PC-3 (cell line): ENCODE measurements at places on chromosomes 1 and 21.
A peak's percentile ranks its signal among the peaks of the same experiment; 100 is the strongest.

DNA sequence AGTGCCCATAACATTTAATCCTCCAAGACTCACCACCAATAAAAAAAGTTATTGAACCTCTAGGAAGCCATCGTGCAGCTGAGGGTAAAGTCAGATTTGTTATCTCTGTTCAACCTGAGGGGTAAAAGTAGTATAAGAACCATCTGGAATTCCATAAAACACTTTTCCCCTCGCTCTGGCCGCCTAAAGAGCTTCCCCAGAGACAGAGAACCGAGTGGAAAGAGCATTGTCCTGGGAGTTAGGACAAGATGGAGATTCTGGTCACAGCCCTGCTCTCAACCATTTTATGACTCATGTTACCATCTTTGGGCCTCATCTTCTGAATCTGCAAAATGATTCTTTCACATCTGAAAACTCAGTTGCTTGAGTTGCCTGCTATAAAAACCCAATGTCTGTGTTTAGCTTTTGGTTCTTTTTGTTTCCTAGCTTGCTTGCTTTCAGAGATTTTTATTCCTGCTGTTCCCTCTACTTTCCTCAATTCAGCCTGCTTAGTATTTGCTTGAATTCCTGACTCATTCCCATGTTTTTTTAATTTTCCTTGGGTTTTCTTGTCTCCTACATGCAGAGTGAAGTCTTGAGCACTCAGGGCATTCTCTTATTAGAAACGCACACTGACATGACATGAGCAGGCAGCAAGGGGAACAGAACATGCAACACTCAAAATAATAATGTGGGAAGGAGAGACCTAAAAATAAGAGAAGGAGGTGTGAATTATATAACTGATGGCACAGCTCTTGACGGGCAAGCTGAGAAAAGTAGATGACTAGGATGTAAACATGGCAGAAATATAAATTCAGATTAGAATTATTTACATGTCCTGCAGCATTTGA is 1.7 kb downstream of the EPHX4 start:
- no peaks in the 10 kb centered on the region for H3K36me3 ChIP-seq
- H3K4me3 ChIP-seq: peak overlapping the region; percentile 99; the same call in 1 of the 2 replicates
- no peak for DNase-seq
- peaks cover 23% of the 10 kb centered on the region for H3K4me1 ChIP-seq
- no peaks in the 10 kb centered on the region for H3K27me3 ChIP-seq

GRCh38 chr1:33454646-33455282 is 17.7 kb upstream of the ZSCAN20 start:
- H3K27ac ChIP-seq: no peak overlapping the region
- H3K36me3 ChIP-seq: no peaks in the 10 kb centered on the region
- H3K4me3 ChIP-seq: no peak overlapping the region
- peaks cover 25% of the 10 kb centered on the region for H3K4me1 ChIP-seq

DNA sequence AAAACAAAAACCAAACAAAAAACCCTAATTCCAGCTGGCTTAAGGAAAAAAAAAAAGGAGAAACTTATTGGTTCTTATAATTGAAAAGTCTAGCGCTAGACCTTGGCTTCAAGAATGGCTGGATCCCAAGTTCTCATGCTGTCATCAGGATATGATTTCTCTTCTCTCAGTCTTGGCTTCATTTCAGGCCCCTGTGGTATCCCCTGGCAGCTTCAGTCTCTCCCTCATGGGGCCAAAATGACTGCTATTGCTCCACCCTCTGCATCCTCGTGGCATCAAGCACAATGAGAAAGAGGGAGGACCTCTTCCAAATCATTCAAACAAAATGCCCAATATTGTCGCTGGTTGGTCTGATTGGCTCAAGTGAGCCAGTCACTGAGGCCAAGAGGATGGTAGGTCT is 80.7 kb downstream of the GIPC2 start:
- no peaks in the 10 kb centered on the region for H3K27me3 ChIP-seq
- no peak overlapping the region for H3K4me3 ChIP-seq
- H3K27ac ChIP-seq: no peak overlapping the region
- no peak for DNase-seq
- H3K4me1 ChIP-seq: peaks cover 6% of the 10 kb centered on the region
- no peaks in the 10 kb centered on the region for H3K36me3 ChIP-seq

DNA sequence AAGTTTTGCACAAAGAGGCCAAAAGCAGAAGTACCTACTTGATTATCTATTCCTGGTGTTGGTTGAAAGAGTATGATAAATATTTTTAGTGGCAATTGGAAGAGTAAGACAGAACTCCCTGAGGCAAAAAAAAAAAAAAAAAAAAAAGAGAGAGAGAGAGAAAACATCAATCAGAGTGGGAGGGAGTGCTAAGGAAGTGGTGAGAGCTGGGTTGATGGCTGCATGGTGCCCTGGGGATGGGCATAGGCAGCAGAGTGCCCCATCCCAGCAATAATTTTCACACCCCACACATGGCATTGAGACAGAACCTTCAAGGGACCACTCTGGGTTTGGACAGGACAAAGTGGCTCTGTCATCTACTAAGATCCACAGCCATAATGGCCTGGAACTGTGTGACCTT is 59.4 kb upstream of the FAM20B start:
- H3K27me3 ChIP-seq: no peaks in the 10 kb centered on the region
- H3K36me3 ChIP-seq: no peaks in the 10 kb centered on the region
- no peak overlapping the region for H3K4me3 ChIP-seq
- no peaks in the 10 kb centered on the region for H3K4me1 ChIP-seq

DNA sequence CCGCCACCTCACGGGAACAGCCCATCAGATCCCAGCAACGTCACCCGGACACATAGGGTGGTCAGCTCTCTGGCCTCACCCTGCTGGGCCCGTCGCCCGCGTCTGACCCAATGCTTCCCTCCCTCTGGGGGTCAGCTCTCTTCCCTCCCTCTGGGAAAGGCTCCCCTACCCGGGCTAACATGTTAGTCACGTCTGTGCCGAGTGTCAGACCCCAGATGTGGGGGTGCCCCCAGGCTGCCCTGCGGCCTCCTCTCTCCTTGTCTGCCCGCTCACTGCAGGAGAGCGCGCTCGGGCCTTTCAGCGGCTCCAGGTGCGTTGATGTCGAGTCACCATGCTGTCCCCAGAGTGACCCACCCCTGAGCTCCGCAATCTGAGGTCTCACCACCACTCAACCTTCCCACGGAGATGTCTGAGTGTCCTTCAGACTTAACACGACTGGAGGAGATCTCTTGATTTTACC is 34.3 kb downstream of the SLC37A1 start:
- DNase-seq: no peak
- H3K27me3 ChIP-seq: no peaks in the 10 kb centered on the region
- H3K4me1 ChIP-seq: no peaks in the 10 kb centered on the region
- peaks cover 19% of the 10 kb centered on the region; the same call in 1 of the 2 replicates for H3K36me3 ChIP-seq
- no peak overlapping the region for H3K4me3 ChIP-seq

DNA sequence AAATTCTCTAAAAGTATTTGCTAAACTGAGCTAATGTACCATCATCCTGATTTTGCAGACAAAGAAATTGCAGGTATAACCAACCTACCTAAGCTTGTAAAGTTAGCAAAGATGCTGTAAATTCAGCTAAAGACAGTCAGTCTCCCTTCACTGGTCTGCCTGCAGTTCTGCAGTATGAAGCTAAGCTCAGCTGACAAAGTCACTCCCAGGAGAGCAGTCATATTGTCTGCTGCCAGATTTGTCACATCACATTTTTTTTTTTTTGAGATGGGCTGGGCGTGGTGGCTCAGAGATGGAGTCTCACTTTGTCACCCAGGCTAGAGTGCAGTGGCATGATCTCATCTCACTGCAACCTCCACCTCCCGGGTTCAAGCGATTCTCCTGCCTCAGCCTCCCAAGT is 8.9 kb upstream of the CMPK1 start:
- H3K27ac ChIP-seq: no peak overlapping the region
- H3K4me3 ChIP-seq: no peak overlapping the region
- no peak for DNase-seq
- no peaks in the 10 kb centered on the region for H3K27me3 ChIP-seq
- no peaks in the 10 kb centered on the region for H3K36me3 ChIP-seq

DNA sequence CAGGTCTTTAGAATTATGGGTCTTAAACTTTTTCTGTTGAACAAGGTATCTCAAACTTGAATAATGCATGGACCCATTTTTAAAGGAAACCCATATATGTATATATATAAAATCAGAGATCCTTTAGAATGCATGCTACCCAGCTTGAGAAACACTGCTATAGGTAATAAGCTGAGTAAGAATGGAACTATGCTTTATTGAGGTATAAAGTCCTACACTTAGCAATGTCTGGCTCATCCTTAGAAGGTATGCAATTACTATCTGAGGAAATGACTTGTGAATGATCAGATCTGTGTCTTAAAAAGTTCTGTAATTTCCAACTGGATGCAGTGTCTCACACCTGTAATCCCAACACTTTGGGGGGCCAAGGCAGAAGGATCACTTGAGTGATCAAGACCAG is 11.2 kb downstream of the TRAF3IP3 start:
- no peak for DNase-seq
- H3K4me3 ChIP-seq: no peak overlapping the region
- no peaks in the 10 kb centered on the region for H3K36me3 ChIP-seq
- peaks cover 12% of the 10 kb centered on the region for H3K4me1 ChIP-seq
- no peak overlapping the region for H3K27ac ChIP-seq
- no peaks in the 10 kb centered on the region for H3K27me3 ChIP-seq

GRCh38 chr21:42047821-42048613 is 23.1 kb upstream of the UMODL1 start:
- H3K27ac ChIP-seq: no peak overlapping the region
- H3K36me3 ChIP-seq: no peaks in the 10 kb centered on the region
- H3K4me1 ChIP-seq: peaks cover 8% of the 10 kb centered on the region
- DNase-seq: peak; percentile 58
- H3K4me3 ChIP-seq: no peak overlapping the region

DNA sequence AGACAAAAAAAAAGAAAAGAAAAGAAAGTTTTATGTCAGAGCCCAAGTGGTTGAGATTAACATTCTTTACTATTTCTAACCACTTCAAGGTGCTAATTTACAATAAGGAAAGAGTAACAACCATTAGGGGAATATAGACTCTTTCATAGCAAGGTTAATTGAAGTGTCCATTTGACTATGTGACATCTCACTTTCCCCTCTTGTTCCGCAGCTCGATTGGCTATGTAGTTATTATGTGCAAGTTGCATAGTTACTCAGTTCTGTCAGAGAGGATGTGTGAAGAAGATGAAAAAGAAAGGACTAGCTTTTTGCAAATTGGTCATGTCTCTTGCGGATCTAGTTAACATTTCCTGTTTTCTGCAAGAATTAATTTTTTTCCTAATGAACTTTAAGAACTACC is 273.7 kb downstream of the RGS7 start:
- no peaks in the 10 kb centered on the region for H3K4me1 ChIP-seq
- H3K27me3 ChIP-seq: peaks cover 95% of the 10 kb centered on the region
- H3K36me3 ChIP-seq: no peaks in the 10 kb centered on the region
- no peak overlapping the region for H3K27ac ChIP-seq

- H3K36me3 ChIP-seq: no peaks in the 10 kb centered on the region
- DNase-seq: no peak
- peaks cover 22% of the 10 kb centered on the region for H3K4me1 ChIP-seq
- H3K27ac ChIP-seq: no peak overlapping the region
- H3K27me3 ChIP-seq: no peaks in the 10 kb centered on the region
Measured at GRCh38 chr21:42195378-42196031, 23.4 kb upstream of the ABCG1 start.

DNA sequence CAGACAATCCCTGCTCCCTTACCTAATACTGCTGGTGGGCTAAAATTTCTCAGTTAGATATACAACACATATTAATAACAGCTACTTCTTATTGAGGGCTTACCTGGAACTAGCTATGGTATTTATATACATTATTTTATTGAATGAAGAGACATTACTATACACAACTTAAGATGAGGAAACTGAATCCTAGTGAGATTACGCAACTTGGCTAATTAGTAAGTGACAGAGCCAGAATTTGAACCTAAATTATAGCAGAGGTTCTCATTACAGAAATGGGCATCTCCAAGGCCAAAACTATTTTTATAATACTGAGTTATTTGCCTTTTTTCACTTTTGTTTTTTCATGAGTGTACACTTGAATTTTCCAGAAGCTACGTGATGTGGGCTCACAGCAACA is 44.5 kb upstream of the SMYD2 start:
- no peaks in the 10 kb centered on the region for H3K27me3 ChIP-seq
- DNase-seq: no peak
- no peak overlapping the region for H3K4me3 ChIP-seq
- H3K36me3 ChIP-seq: no peaks in the 10 kb centered on the region
